T47D (cell line): ENCODE measurements at places on chromosomes 13 and 19.

DNA sequence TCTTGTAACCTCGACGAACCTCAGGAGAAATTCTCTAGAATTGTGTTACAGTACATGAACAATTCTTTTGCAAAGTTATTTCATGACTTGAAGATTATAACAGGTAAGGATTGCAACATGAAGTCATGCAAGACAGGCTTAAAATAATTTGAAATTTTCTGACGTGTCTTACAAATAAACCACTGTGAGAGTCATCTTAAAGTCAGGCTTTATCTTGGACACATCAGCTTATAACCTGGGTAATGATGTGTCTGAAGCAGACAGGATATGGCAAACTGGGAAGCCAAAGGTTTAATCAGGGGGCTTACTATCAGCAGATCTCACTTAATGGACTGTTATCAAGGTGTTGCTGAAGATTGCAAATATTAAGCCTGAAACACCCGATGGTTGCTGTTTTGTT is 407.8 kb downstream of the KLF5 start:
- DNase-seq, result no peak

DNA sequence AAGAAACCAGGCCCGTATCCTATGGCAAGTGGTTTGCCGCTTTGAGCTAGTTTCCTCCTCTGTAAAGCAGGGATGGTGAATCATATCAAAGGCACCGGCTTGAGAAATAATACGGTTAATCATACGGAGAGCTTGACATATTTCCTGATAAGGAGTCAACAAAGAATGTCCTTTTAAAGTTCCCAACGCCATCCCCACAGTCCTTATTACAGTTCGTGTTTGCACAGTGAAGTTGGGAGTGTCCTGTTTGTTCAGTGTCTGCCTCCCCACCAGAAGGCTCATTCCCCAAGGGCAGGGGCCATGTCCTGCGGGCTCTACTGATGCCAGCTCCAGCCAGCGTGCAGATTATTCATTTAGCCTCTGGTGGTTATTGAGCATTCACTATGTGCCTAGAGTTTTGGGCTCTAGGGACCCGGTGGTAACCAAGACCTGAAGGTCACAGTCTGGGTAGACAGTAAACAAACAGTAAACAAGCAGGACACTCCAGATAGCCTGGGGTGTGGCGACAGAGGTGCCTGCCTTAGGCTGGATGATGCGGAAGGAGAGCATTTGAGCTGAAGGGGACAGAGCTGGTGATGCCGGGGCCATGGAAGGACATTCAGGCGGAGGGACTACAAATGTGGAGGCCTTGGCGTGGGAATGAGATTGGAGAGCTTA is 6.3 kb downstream of the GRAMD1A start:
- DNase-seq, result no peak

DNA sequence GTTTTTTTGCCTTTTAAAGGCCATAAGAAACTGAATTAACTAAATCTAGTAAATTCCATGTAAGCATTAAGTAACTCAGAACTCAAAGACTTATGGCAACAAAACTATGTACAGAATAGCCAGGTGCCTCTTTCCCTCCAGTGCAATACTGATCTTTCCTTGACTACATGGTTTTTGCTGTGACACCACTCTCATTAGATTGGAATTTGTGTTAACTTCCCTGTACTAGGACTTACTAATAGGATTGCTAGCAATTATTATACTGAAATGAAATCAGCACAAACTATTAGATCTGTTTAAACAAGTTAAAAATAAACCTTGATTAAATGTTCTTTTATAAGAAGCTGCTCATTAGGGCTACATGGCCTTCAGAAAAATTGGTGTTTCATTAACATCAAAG is 96.3 kb downstream of the DACH1 start:
- DNase-seq, result no peak

GRCh38 chr13:29546662-29547061 is 48.8 kb downstream of the SLC7A1 start:
- DNase-seq, result no peak

GRCh38 chr13:25872481-25873241 is 179.2 kb downstream of the SHISA2 start:
- DNase-seq, result no peak

DNA sequence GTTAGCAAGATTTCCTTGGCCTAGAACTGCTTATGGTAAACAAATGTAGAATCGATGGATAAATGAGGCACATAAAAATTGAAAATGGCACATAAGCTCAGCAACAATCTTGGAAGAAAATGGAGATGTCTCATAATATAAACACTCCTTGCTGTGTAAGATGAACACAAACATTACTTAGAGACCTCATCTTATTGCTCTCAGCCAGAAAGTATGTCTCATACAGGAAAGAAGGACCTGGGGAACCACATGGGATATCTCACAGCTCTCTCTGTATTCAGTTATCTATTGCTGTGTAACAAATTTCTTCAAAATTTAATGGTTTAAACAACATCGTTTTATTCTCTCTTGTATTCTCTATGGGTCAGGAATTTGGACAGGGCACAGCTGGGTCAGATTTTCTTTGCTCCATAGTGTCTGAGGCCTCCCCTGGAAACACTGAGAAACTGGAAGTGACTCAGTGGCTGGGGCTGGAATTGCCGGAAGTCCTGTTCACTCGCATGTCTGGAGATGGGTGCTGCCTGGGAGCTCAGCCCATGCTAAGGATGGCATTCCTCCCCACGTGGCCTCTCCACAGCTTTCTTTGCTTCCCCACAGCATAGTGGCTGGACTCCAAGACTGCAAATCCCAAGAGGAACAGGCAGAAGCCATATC is 105.1 kb downstream of the NUFIP1 start:
- no peak for DNase-seq

DNA sequence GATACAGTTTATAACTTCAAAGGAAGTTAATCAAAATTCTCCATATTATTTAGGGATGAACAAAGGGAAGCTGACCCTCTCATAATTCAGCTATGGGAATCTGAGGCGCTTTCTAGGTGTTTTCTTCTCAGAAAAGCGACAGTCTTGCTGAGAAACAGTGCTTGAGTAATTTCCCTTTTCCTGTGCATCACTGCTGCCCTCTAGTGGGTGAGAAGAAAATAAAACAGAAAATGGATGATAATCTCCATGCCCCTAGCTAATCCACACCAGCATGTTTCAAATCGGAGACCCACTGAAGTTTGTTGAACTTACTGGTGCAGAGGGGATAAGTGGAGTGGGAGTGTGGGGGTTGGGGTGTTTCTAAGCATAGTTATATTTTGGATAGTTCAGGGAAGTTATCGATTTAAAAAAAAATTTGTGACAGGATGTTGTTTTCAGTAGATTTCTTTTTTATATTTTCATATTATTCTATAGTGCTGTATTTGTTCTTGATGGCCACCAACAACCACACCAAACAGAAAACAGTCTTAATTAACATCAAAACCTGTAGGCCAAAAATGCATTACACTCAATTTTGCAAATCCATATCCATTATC is 21.4 kb downstream of the LCP1 start:
- DNase-seq, result peak; percentile 63

DNA sequence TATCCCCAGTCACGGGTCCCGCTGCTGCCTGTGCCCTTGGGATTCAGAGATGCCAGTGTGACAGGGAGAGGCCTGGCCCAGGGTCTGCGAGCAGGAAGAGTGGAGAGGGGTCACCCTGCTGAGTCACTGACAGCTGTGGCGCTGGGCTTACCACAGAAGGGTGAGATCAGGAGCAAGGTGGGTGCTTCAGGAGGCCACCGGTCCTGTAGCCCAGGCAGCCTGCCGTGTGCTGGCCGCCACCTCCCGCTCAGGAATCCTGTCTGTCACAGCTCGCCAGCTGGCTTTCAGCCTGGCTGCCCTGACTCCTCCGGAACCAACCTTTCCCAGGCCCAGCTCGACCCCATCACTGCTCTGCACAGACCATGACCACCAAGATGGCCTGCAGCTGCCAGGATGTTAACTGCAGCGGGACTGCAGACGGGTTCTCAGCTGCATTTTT is 25.3 kb downstream of the NAXD start:
- DNase-seq, result no peak

DNA sequence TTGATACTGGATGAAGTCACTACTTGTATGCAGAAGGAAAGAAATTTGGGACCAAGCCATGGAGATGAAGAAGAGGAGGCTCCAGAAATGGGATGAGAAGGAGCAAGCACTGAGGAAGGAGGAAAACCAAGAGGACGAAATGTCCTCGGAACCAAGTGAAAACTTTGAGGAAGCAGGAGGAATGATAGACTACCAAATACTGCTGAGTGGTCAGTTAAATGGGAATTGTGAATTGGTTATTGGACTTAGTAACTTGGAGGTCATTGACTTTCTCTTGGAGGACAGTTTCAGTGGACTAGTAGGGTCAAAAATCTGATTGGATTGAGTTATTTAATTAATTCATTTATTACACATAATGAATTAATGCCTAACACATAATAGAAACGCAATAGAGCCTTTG is 167.9 kb downstream of the MYO16 start:
- DNase-seq, result no peak

- no peak for DNase-seq
Observed at GRCh38 chr19:57314146-57314545, 6.1 kb upstream of the ZNF543 start.

- no peak for DNase-seq
Observed at GRCh38 chr19:19111967-19112580, 26.2 kb downstream of the TMEM161A start.

DNA sequence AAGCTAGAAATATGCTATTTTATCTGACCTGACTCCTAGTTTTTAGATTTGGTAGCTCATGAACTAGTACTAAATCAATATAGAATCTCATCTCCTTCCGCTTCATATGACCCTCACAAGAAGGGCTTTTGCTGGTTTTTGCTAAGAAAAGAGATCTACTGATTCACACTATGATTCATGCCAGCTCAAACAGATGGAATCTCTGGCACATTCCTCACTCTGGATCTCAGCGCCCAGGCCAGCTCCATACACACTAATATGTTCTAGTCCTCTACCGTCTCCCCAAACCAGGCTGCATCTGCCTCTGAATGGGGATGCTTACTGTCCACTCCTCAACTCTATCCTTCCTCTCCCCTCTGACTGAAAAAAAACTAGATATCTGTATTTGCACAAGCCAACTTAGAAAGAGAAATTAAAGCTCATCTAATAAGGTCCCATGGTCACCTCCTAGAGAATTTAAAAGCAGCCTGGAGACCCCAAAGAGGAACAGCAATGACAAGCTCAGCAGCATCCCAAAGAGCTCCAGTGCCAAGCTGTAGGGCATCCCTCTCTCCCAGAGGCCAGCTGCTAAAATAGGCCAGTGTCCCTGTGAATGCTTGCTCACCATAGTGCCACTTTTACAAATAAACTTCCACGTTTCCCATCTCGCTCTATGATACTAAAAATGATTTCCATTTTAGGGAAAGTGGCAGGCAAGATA is 74.9 kb downstream of the LHFPL6 start:
- peak; percentile 12 for DNase-seq

DNA sequence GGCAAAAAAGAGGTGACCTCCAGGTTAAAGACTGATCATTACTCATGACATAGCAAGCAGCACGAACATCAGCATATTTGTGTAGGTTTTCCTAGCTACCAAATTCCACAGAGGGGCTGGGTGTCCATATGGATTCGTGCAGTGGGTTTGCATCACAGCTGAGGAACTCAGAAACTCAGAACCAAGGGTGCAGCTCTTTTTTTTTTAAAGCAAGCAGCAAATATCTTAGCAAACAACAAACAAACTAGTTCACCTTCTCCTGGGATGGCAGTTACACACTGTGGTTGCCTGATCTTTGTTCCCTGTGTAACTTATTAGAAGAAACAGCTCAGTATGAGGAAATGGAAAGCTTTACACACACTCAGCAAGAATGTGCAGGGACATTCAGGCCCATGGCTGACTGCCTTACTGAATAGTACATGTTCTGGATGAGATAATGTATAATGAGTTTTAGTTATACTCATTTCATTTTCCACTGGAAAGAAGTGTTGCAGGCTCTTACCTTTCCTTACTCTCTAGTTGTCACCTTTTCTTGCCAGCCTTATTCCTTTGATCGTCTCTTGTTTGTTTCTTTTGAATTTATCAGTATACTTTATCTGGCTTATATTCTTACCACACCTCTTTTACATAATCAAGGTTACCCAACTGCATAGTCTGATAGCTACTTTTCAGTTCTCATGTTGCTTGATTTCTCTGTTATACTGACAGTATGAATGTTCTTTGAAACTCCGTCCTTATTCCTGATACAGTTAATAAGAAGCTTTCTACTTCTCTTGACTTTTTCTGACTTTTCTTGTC is 4.3 kb downstream of the NDFIP2 start:
- peak; percentile 26 for DNase-seq

DNA sequence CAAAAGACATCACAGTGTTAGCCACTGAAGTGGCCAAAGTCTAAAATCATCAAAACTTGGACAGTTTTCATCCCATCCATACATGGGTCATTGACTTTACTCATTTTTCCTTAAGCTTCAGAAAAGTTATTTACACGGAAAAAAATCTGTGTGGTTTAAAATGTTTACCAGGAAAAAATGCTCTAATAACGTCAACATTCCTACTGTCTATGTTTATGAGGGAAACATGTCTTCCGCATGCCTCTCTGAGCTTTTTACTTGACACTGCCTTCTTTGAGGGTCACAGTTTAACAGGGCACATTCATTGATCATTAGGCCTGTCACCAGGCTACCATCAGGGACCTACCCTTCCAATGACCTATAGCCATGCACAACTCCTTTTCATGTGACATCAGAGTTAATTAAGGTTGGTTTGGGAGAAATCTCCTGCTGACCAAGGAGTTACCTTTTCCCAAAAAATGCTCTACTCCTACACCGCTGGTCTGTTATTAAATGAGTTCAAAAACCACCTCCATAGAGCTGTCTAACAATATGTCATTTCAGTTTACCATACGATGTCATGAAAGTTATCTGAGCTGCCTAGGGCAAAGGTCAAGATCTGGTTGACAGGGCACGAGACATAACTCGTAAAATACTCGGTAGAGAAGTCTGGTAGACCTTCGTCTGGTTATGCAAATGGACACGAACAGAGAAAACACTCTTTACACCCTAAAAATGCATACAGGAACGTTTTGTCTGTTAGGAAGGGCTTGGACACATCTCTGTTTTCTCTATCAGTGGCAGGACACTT is 17.8 kb downstream of the FLT1 start:
- no peak for DNase-seq

DNA sequence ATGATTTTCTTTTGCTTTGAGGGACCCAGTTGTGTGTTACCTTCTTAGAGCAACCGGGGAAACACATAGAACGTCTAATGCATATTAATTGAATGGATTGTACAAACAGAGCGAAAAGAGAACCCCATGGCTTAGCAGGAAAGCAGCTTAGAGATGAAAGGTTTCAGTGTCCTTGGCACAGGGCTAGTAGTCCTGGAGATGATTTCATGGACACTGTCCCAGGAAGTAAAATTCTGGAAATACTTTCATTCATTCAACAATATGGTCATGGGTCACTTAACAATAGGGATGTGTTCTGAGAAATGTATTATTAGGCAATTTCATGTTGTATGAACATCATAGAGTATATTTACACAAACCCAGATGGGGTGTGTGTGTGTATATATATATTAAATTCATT is 9.7 kb upstream of the FUT2 start:
- DNase-seq, result no peak

GRCh38 chr13:86038490-86038889 is 239.3 kb upstream of the SLITRK6 start:
- no peak for DNase-seq
